Astrocyte of the cerebellum (primary cell): ENCODE measurements at places on chromosomes 2 and 18.
A peak's percentile ranks its signal among the peaks of the same experiment; 100 is the strongest.

GRCh38 chr2:144559681-144560080, 39.8 kb upstream of the ZEB2 start:
- DNase-seq, result no peak

DNA sequence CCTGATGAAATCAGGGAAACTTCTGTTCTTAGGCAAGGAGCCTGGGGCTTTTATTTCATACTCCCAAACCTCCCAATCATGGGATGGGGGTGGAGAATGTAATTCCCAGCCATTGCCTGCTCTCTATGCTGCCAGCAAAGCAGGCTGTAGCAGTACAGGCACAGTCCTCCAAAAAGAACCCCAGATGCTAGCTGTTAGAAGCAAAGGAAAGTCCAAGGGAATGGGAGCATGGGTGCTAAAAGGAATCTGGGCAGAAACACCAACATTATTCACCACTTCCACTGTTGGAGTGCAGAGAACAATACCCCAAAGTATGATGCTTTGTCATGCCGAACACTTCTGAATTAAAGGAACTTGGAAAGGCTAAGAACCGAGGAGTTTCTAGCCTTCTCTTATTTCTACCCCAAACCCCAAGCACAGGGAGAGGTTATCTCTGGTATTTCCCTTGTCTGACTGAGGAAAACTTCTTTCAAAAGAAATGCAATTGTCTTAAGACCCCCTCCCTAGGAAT, 24.7 kb downstream of the MDH1 start:
- no peak for DNase-seq

DNA sequence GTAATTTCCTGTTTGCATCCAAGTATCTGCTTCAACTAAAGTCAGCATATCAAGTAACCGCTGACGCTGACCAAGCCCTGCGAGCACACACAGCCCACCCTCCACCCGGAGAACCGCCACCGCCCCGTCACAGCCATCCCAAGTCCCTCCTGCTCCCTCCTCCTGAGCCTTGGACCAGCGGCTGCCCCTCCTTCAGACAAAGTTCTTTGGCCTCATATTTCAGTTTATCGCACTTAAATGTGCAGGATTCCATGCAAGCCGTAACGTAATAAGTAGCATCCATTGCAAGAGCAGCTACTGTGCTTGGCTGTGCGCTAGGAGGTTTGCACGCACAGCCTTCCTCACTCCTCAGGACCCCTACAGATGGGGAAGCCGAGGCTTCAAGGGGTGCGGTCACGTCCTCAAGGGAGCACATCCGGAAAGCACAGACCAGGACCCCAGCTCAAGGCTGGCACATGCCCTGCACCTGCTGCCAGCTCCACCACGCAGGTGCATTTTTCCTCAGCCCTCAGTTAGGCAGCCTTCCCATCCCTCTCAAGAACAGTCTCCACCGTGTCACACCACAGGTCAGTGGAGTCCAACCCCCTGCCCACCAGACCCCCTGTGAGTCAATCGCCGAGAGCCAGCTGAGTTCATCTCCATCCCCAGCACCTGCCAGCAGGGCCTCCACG, 17.1 kb downstream of the PXDN start:
- DNase-seq, result no peak

GRCh38 chr2:36717603-36718266, 21.2 kb downstream of the VIT start:
- no peak for DNase-seq

- DNase-seq, result no peak
These were observed 12.6 kb downstream of the EIF2AK3 start for GRCh38 chr2:88614497-88615157.

DNA sequence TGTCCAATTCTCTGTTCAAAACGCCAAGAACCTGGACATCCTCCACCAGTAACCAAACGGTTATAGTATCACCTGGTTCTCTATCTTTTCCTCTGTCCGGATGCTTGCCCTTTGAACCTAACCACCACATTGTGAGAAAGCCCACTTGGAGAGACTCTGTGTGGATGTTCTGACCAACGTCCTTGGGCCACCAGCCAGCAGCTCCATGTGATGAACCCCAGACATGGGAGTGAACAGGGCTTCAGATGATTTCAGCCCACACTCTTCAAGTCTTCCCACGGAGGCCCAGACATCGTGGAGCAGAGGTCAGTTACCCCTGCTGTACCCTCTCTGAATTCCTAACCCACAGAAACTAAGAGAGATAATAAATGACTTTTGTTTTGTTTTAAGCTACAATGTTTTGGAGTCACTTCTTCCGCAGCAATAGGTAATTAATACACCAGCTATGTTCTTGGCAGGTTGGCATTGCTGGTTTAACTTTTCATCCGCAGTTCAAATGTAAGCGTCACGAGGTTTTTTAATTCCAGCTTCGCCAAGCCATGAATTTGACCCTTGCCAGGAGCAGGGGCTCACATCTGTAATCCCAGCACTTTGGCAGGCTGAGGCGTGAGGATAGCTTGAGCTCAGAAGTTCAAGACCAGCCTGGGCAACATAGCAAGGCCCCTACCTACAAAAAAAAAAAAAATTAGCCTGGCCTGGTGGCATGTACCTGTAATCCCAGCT, 36.1 kb upstream of the ZNF532 start:
- DNase-seq, result no peak

- DNase-seq, result no peak
These were observed 409.9 kb downstream of the SETBP1 start for GRCh38 chr18:45090526-45091140.

- no peak for DNase-seq
These were observed 240.5 kb upstream of the ID2 start for GRCh38 chr2:8441371-8441770.

DNA sequence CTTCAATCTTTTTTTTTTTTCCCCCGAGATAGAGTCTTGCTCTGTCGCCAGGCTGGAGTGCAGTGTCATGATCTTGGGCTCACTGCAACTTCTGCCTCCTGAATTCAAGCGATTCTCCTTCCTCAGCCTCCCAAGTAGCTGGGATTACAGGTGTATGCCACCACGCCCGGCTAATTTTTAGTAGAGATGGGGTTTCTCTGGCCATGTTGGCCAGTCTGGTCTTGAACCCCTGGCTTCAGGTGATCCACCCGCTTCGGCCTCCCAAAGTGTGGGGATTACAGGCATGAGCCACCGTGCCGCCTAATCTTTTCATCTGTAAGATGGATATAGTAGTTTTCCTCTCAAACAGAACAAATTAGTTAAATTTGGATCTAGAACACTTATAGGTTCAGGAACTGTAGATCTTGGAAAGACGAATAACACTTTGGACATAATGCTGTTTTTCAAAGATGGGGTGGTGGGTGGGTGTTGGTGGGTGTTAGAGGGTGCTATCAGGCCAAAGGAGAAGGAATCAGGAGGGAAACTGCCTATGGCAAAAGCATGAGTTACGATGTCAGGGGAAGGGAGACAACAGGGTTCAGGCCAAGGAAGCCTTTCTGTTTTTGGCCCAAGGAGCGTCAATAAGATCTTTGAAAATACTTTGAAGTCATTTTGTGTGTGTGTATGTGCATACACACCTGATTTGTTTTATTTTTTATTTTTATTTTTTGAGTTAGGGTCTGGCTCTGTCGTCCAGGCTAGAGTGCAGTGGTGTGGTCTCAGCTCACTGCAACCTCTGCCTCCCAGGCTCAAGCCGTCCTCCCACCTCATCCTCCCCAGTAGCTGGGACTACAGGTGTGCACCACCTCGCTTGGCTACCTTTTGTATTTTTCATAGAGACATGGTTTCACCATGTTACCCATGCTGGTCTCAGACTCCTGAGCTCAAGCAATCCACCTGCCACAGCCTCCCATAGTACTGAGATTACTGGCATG, 6.8 kb downstream of the RPL37A start:
- DNase-seq, result no peak

GRCh38 chr2:239731422-239731821, 293.7 kb downstream of the NDUFA10 start:
- no peak for DNase-seq

DNA sequence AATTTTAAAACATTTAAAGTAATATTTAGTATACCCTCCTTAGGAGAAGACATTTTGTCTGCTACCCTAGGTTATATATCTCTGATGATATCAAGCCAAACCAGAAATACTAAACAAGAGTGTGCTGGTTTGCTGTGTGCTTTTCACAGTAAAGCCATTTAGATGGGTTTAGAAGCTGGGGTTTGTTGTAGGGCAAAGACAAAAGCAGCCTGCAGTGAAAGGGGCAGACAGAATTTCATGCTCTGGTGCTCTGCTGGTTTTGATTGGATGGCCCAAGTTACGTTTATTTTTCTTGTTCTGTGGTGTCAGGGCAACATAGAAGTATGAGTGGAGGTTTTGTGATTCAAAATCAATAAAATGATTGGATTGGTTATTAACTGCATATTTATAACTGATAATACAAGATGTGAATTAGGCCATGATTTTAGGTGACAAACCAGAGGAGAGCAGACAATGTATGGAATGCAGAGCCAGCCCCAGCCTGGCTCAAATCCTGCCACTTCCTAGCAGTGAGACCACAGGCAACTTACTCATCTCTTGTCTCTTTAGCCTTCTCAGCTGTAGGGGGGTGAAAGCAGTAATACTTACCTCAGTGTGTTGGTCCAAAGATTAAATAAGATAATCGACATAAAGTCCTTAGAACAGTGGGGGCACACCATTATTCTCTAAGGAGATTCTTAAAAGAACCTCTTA, 30.9 kb upstream of the IER3IP1 start:
- DNase-seq, result no peak

DNA sequence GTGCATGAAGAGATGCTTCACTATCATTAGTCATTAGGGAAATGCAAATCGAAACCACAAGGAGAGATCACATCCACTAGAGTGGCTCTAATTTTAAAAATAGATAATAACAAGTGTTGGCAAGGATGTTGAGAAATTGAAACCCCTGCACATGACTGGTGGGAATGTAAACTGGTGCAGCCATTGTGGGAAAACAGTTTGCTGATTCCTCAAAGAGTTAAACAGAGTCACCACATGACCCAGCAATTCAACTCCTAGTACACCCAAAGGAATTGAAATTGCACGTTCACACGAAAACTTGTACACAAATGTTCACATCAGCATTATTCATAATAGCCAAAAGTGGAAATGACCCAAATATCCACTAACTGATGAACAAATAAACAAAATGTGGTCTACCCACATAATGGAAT, 179.5 kb downstream of the BCL2 start:
- no peak for DNase-seq

GRCh38 chr2:112821682-112822081, 14.9 kb downstream of the IL1B start:
- no peak for DNase-seq

GRCh38 chr2:168632709-168633121, 169.7 kb upstream of the NOSTRIN start:
- DNase-seq, result no peak

GRCh38 chr2:70626254-70626990, 72.8 kb upstream of the TGFA start:
- no peak for DNase-seq

DNA sequence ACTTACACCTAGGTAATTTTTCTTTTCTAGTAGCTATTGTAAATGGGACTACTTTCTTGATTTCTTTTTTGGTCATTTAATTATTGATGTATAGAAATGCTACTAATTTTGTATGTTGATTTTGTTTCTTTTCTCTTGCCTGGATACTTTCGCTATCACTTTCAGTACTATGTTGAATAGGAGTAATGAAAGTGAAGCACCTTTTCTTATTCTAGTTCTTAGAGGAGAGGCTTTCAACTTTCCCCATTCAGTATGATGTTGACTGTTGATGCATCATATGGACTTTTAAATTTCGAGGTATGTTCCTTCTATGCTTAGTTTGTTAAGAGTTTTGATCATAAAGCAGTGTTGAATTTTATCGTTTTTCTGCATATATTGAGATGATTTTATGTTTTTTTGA, 142.5 kb downstream of the CDH19 start:
- no peak for DNase-seq

DNA sequence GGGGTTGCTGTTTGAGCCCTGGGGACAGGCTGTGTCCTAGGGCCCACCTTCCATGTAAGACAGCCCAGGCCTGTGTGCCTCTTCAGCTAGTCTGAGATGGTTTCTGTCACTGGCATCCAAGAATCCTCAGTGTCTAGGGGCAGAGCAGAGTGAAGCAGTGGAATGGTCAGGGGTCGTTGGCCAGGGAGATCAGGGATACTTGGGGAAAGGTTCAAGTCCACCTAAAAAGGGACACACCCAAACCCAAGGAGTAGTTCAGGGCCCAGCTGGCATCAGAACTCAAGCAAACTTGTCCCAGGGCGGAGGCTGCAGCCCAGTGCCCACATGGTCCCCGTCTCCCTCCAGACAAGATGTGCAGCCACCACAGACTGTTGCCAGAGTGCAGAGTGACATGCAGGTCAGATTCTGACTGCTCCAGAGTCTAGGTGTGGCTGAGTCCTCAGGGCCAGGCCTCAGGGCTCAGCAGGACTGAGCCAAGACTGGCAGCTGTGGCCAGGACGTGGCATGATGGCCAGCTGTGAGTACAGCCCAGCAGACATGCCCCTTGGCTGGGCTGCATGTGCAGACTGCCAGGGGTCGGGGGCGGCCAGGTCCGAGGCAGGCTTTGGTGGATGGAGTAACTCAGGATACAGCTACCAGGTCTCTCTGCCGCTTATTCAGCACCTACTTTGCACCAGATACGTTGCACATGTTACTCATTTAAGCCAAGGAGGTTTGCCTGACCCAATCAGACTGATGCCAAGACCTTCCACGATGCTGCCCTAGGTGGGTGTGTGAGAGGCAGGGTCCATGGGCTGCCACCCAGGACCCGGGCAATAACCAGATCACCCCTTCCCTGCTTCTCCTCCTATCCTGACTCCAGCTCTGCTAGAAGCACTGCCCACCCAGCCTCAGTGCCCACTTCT, 146.6 kb downstream of the SMAD7 start:
- DNase-seq, result no peak

- DNase-seq, result no peak
These were observed 38.4 kb downstream of the VPS54 start for GRCh38 chr2:63980794-63981193.

DNA sequence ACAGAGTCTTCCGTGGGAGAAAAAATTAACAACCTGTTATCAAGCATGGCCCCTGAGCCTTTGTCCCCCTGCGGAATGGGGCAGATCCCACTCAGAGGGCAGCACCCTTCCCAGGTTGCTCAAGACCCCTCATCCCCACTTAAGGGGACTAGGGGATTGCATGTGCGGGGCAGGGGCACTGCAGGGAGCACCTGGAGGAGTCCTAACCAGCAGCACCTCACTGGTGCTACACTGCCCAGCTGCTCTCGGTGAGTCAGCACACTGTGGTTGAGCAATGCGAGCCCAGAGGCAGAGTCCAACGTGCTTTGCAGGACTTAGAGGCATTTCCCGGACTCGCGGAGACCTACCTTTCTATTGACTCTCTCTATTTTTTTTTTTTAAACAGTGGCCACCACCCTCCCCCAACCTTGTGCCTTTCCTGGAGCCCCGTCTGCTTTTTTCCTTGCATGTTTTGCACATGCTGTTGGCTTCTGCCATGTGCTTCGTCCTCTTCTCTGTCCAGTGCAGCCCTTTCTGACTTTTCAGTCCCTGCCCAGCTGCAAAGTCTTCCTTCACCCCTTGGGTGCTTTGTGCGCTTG, 74.0 kb downstream of the IL1R2 start:
- peak; percentile 60 for DNase-seq
